ENCODE measurements at places on chromosomes 4 and X. TPM values are rescaled to one million over a fixed set of nuclear protein-coding genes. Genes with fewer than 3 reads are reported as not detected.

Gene SSX3
- not detected for total RNA-seq

Gene SLC25A53
- 3.6 TPM for total RNA-seq

Gene MSX1
- not detected for total RNA-seq

Gene LRRC66
- total RNA-seq, result under 0.01 TPM

Gene AKAP14
- total RNA-seq, result 0.64 TPM

Gene PRDM5
- total RNA-seq, result 4.1 TPM

Gene ZNF718
- total RNA-seq, result 4.6 TPM

Gene LNX1
- 1.7 TPM for total RNA-seq

Gene POF1B
- total RNA-seq, result 4.6 TPM

Gene KLB
- not detected for total RNA-seq

Gene MAGEE2
- total RNA-seq, result not detected

Gene SPANXB1
- total RNA-seq, result not detected

All from tracheal epithelial cell (primary cell).